ENCODE measurements at places on chromosomes 13 and 19. TPM values are rescaled to one million over a fixed set of nuclear protein-coding genes. Genes with fewer than 3 reads are reported as not detected.

ZNF728 gene
- 0.76 TPM for total RNA-seq

CYP2A6 gene
- 0.22 TPM for total RNA-seq

ZNF98 gene
- total RNA-seq = 0.54 TPM

CGB1 gene
- total RNA-seq = not detected

SIGLEC8 gene
- total RNA-seq = not detected

C5AR1 gene
- under 0.01 TPM for total RNA-seq

ZNF584 gene
- 13.2 TPM for total RNA-seq

F2RL3 gene
- total RNA-seq = not detected

CHAMP1 gene
- total RNA-seq = 14.8 TPM

DCLK1 gene
- 2.2 TPM for total RNA-seq

MCF2L gene
- 0.39 TPM for total RNA-seq

TIMM29 gene
- 23.3 TPM for total RNA-seq

SRRM5 gene
- total RNA-seq = not detected

ZNF700 gene
- total RNA-seq = 13.6 TPM

KLK15 gene
- total RNA-seq = not detected

PTGIR gene
- total RNA-seq = 3.0 TPM

IGFL3 gene
- total RNA-seq = not detected

CASP14 gene
- total RNA-seq = not detected
